Activated CD8-positive, alpha-beta T cell treated with anti-CD3 and anti-CD28 coated beads, Interleukin-2, amount 10 ng/mL, durations not matched to agents 7 days and 5 days (primary cell): ENCODE measurements at places on chromosomes 3 and 15. TPM values are rescaled to one million over a fixed set of nuclear protein-coding genes. Genes with fewer than 3 reads are reported as not detected.

DNA sequence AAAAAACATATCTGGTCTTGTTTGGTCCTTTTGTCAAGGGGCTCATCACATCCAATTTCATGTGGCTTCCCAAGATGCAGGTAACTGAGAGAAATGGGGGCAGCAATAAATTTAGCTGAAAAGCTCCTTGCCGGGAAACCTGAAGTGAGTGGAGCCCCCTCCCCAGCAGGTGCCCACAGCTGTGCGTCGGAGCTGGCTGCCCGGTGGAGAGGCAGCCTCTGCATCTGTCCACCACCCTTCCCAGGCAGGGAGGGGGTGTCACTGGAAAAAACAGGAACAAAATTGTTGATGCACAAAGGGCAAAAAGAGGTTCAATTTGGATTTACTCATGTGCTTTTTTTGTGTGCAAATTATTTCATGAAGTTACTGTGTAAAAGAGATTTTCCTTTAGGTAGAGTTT lies 249.4 kb upstream of the LYSMD4 start:
- H3K4me1 ChIP-seq: no peaks in the 10 kb centered on the region
- no peaks in the 10 kb centered on the region for H3K36me3 ChIP-seq
- H3K27me3 ChIP-seq: no peaks in the 10 kb centered on the region
- no peak overlapping the region for H3K27ac ChIP-seq

DNA sequence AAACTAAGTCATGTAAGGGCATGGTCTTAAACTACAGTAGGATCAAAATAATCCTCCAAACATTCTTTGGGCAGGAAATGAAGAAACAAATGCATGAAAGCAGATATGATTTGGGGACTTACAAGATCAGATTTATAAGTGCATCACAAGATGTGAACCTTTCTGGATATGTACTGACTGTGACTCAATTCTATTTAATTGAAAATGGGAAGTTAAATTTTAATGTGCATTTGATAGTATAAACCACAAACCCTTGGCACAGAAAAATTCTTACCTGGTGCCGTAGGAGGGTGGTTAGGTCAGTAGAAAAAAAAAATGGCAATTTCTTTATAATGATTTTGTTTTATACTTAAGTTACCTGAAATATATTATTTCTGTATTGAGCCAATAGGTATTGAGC lies 262.5 kb upstream of the TGFBR2 start:
- peaks cover 49% of the 10 kb centered on the region for H3K4me1 ChIP-seq
- no peak for DNase-seq
- H3K27ac ChIP-seq: no peak overlapping the region
- H3K27me3 ChIP-seq: no peaks in the 10 kb centered on the region
- H3K4me3 ChIP-seq: no peak overlapping the region

- no peaks in the 10 kb centered on the region for H3K36me3 ChIP-seq
- no peak overlapping the region for H3K4me3 ChIP-seq
- H3K4me1 ChIP-seq: no peaks in the 10 kb centered on the region
- peaks cover 14% of the 10 kb centered on the region for H3K27me3 ChIP-seq
- DNase-seq: no peak
Observed at GRCh38 chr3:40624189-40624769, 99.5 kb downstream of the ZNF621 start.

DNA sequence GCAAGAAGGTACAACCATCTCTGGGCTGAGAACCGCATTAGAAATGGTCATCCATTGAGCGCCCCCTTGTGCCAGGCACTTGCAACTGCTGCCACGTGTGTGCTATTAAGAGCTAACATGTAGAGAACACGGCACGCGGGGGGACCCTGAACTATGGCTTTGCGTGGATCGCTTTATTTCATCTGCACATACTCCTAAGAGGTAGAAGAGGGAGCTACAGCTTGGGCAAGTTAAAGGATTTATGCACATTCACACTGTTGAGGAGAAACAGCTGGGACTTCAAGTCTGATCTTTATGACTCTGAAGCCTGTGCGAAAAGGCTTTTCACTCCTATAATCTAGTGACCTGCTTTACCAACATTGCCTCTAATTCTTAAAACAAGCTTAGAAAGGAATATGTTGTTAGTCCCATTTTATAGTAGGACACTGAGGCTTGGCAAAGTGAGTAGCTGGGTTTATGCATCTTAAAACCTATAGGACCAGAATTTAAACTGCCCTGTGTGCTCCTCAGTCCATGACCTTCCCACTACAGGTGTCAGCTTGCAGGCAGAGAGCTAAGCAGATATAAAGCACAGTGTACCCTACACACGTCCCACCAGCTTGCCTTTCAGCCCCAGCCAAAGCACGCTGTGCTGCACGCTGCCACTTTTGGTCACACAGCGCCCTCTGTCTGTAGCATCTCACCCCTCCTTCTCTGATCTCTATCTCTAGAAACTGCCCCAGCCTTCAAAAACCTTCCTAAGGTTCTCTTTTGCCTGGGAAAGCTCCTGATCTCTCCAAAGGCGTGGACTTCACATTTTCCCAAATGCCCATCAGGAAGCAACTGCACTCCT lies 57.8 kb downstream of the STARD5 start:
- peaks cover 56% of the 10 kb centered on the region for H3K4me1 ChIP-seq
- peak overlapping the region; percentile 63 for H3K27ac ChIP-seq
- H3K27me3 ChIP-seq: no peaks in the 10 kb centered on the region
- H3K4me3 ChIP-seq: peak overlapping the region; percentile 49
- no peaks in the 10 kb centered on the region for H3K36me3 ChIP-seq

DNA sequence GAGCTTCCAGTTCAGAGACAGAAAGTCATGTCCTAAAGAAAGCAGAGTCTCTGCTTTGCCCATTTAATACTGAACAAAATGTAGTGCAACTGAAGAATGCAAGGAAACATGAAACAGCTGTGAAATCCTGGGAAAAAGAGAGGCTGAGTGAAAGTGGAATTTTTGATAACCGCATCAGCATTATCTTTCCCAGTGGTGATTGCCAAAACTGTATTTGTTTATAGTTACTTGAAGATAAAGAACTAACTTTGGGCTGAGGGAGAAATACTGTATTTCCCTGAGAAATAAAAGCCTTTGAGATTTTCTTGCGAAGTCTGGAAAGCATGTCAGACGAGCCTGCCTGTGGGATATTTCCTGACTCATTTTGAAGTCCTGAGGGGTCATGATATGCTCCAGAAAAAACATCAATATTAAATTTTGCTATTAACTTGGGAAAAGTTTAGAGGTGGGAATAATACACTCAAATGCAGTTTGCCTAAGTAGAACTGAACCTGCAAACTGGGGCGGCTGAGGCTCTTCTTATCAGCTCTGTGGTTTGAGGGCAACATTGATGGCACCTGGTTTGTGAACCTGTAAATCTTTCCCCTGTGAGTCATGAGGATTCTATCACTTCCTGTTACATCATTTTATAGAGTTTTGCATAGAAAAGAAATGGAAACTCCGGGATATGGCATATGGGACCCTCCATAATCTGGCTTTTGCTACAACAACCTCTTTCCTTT lies 855.3 kb downstream of the MCTP2 start:
- no peaks in the 10 kb centered on the region for H3K4me1 ChIP-seq
- DNase-seq: no peak
- no peaks in the 10 kb centered on the region for H3K27me3 ChIP-seq
- H3K4me3 ChIP-seq: no peak overlapping the region
- H3K27ac ChIP-seq: no peak overlapping the region

- no peaks in the 10 kb centered on the region for H3K27me3 ChIP-seq
- no peaks in the 10 kb centered on the region for H3K36me3 ChIP-seq
- no peak overlapping the region for H3K27ac ChIP-seq
Observed at GRCh38 chr3:182462152-182462551, 331.2 kb upstream of the ATP11B start.

HYAL1 gene
- not detected for total RNA-seq

SLC2A2 gene
- not detected for total RNA-seq
